ENCODE measurements at places on chromosomes 3 and 15.

- no peak for DNase-seq
Measured at GRCh38 chr15:62626903-62627302, 415.6 kb upstream of the TPM1 start.

DNA sequence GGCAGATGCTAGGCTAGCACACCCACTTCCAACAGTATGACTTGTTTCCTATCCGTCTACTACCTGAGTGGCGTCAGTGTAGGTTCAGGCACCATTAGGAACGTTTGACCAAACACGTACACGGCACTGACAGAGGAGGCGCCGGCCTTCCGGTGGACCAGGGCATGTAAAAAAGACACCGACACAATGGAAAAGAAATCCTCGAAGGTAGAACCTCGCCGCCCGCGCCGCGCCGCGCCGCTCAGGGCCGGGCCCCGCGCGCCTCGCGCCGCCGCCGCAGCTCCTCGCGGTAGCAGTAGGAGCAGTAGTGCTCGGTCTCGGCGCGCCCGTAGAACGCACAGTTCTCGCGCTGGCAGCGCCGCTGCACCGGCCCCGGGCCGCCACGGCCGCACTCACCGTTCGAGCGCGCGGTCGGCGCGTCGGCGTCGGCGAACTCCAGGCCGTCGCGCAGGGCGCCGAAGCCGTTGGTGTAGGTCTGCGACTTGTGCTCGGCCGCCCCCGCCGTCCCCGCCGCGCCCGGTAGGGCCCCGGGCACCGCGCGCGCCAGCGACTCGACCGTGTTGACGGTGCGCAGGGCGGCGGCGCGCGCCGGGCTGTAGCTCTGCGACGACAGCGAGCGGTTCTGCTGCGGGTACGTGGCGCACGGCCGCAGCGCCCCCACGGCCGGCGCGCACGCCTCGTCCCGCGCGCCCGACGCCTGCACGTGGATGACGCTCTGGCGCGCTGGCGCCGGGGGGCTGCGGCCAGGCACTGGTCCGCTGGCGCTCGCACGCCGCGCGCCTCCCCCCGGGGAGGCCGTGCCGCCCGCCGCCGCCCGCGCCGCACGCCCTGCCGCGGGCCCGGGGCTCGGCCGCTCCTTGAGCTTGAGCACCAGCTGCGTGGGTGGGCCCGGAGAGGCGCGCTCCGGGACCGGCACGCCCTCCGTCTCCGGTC lies 156.7 kb downstream of the KLF13 start:
- peak; percentile 64 for DNase-seq

DNA sequence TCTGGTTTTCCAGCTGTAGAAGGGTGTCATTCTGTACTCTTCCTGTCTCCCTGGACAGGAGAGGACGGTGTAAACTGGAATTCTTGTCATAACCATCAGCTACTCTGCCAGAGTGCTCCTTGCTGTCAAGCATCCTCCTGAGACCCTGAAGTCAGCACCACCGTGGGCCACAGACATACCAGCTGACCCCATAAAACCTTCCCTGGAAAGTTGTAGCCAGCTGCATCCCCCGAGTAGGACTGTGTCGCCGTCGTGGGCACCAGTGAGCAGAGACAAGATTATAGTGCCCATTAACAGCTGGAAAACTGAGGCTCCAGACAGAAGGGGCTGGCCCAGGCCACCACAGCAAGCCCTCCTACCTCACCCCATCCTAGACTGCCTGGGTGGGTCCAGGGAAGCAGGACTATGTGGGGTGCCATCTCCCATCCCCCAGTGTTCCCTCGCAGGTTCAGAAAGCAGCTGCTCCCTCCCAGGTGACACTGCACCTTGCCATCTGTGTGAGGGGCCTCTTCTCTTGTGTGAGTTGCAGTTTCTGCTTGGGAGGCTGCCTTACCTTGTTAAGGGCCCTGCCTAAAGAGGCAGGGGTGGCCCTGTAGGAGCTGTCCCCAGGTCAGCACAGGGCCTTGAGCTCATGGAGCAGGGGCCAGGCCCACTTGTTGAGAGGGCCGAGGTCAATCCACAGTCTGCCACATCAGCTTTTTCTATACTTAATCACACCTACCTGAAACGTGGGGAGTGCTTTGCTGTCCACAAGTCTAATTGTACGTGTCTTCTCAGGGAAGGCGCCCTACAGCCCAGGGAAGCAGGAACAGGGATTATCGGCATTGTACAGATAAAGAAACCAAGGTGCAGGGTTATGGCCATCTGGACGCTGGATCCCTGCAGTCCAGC lies 191.9 kb upstream of the LINGO1 start:
- no peak for DNase-seq

GRCh38 chr3:89173546-89173945 lies 66.1 kb downstream of the EPHA3 start:
- DNase-seq: no peak

GRCh38 chr15:87730706-87731105 lies 525.8 kb downstream of the NTRK3 start:
- DNase-seq: no peak

GRCh38 chr3:14700891-14701290 lies 25.9 kb downstream of the C3orf20 start:
- DNase-seq: no peak

GRCh38 chr3:3745693-3746092 lies 53.5 kb upstream of the LRRN1 start:
- no peak for DNase-seq

Measured in T-helper 2 cell treated with Interferon-gamma antibody and Interleukin-4, amounts not matched to agents 5 μg/mL and 100 μg/mL, for 36 hours (primary cell).